NCI-H226 (cell line): ENCODE measurements at places on chromosomes 13 and 19.

DNA sequence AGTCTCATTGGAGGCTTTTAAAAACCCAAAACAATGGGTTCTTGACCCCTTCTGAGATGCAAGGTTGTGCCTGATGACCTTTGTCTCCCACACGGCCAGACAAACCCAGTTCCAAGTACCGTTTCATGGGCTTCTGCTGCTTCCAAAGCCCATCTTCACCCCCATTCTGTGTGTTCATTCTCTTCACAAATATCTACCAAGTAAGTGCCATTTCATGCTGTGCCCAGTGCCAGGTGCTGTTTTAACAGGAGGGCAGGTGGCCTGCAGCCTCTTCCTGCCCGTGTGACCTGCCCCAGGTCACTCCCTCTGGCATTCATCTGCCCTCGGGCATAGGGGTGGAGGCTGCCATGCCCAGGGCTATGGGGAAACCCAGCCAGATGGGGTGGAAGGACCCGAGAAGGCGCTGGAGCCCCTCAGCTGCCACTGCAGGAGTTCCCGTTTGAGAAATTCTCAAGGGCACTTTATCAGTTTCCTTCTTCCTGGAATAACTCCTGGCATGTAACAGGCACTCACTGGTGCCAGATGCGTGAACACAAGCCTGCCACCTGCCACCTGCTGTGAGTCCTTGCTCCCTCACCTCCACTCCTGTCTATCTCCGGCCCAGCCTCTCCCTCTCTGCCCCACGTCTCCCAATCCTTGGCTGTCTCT lies 12.5 kb downstream of the CAPN12 start:
- DNase-seq: no peak

GRCh38 chr19:9724157-9724556 lies 44.4 kb downstream of the ZNF846 start:
- DNase-seq: no peak

DNA sequence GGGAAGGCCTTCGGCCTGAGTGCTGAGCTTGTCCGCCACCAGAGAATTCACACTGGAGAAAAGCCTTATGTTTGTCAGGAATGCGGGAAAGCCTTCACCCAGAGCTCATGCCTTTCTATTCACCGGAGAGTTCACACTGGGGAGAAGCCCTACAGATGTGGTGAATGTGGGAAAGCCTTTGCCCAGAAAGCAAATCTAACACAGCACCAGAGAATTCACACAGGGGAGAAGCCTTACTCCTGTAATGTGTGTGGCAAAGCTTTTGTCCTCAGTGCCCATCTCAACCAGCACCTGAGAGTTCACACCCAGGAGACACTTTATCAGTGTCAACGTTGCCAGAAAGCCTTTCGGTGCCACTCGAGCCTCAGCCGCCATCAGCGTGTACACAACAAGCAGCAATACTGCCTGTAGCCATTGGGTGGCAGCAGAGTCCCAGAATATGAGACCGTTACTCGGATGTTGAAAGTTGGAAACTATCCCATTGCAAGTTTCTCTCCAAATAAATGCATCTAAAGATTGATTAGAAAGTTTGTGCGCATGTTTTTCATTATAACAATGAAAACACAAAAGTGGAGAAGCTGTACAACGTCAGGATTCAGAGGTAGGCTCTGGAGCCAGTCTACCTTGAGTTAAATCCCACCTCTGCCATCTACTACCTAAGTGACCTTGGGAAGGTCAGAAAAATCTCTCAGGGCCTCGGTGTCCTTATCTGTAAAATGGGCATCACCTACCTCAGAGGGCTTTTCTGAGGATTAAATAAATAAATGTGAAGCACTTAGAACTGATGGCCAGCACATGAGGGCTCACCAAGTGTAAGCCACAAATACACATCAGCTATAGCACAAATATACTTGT lies 21.1 kb downstream of the ZNF473 start:
- peak; percentile 16 for DNase-seq

GRCh38 chr13:26864576-26864975 lies 104.0 kb upstream of the GPR12 start:
- no peak for DNase-seq

GRCh38 chr13:79710376-79710775 lies 229.4 kb downstream of the NDFIP2 start:
- peak; percentile 48 for DNase-seq
